ENCODE measurements at places on chromosomes 2 and 18.

- DNase-seq: no peak
Measured at GRCh38 chr2:12076810-12077209, 330.4 kb downstream of the LPIN1 start.

GRCh38 chr2:74291886-74292621, 51.2 kb downstream of the SLC4A5 start:
- DNase-seq: no peak

- DNase-seq: no peak
Measured at GRCh38 chr18:70354080-70354479, 65.2 kb downstream of the SOCS6 start.

GRCh38 chr2:225177098-225177497, 134.8 kb upstream of the DOCK10 start:
- no peak for DNase-seq

GRCh38 chr2:163626639-163627109, 109.1 kb downstream of the FIGN start:
- no peak for DNase-seq

- no peak for DNase-seq
Measured at GRCh38 chr2:196453613-196454047, 185.9 kb upstream of the CCDC150 start.

- no peak for DNase-seq
Measured at GRCh38 chr18:54261894-54262293, 7.4 kb upstream of the POLI start.

- no peak for DNase-seq
Measured at GRCh38 chr2:70807102-70807827, 13.1 kb downstream of the CLEC4F start.

- no peak for DNase-seq
Measured at GRCh38 chr2:226983895-226984749, 148.3 kb downstream of the RHBDD1 start.

GRCh38 chr18:76953156-76953555, 130.8 kb downstream of the ZNF236 start:
- DNase-seq: no peak

- no peak for DNase-seq
Measured at GRCh38 chr2:219296631-219297391, 12.4 kb downstream of the PTPRN start.

GRCh38 chr2:203462308-203462707, 72.8 kb downstream of the RAPH1 start:
- no peak for DNase-seq

DNA sequence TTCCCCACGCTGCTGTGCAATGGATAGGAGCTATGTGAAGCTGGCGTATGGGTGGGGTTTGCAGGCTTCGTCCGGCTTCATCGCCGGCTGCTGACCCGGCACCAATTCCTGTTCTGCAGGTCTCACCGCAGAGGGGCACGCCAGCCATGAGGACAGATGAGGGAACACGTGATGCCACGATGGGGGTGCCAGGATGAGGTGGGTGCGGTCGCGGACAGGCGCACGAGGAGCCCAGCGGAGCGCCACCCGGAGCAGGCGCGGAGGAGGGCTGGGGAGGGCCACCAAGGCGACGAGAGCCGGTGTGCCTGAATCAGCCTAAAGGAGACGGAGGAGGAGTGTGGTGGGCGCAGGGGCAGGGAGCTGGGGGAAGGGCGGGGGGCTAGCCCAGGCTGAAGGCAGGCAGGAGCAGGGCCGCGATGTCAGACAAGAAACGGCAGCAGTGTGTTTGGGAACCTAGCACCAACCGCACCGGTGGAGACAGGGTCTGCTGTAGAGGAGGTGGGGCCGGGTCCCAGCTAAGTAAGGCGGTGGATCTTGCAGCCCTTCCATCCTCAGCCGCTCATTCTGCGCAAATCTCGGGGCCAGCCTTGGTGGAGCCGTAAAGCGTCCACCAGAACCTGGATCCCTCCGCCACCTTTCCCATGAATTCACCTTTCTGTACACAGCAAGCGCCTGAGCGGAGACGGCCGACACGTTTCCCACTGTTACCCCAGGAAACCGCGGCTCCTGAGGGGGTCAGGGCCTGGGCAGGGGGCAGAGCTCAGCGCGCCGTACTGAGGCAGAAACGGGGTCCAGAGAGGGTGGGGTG, 17.0 kb upstream of the CD8A start:
- DNase-seq: no peak

GRCh38 chr2:182585001-182585400, 131.1 kb upstream of the DNAJC10 start:
- DNase-seq: no peak

DNA sequence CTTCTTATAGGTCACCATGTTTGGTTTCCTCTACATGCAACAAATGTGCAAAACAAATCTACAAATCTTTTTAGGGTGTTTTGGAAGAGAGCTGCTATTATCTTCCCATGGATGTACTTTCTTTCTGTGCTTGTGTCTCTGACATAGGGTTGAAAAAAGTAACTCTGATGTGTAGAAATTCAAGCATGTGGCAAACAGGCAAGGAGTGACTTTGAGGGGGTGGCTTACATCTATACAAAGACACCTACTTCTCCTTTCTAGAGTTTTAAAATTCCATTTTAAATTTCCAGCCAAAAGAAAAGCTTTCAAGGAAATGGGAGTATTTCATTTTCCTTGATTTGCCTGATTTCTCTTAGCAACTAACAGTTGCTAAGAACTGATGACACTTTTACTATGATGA, 904.8 kb upstream of the CELF4 start:
- no peak for DNase-seq

Data from HS-27A (cell line).